WTC11 (cell line): ENCODE measurements at places on chromosomes 6 and 20.

DNA sequence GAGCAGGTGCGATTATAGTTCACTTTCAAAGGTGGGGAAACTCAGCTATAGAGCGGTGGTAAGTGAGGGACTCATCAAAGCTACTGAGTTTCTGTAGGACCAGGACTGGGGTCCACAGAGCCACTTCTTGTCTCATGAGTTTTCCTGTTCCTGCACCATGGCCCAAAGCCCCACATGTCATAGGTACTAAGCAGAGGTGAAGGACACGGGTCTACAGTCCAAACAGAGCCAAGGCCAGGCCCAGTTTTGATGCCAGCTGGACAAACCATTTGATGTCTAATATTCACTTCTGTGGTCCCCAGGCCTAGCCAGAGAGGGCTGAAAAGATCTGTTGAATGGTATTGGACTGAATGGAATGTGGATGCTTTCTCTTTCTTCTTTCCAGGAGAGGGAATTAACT, 11.0 kb downstream of the BPIFB6 start:
- no peak for DNase-seq

DNA sequence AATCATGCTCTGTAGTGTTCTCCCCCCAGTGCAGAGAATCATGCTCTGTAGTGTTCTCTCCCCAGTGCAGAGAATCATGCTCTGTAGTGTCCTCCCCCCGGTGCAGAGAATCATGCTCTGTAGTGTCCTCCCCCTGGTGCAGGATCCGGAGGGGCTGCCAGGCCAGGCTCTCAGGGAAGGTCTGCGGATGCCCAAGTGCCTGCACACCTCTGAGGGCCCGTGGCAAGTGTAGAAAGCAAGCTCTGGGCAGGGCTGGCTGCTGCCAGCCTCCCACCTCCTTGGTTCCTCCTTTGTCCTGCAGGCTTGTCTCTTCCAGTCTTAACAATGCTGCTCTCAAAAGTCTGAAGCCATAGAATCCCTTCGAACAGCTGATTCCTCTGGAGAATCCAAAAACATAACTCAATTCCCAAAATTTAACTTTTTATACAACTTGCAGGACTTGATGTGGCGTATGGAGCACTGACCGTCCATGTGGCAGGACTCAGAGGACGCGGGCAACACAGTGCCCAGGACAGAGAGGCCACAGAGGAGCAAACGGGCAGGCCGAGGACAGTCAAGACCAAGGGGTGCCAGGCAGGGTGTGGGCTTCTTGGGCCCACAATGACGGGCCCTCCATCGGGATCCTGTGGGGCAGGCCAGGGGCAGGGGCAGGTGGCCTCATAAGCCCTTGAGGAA, 44.6 kb upstream of the BHLHE23 start:
- no peak for DNase-seq

GRCh38 chr6:134176264-134176975, 124.0 kb upstream of the SLC2A12 start:
- peak; percentile 60 for DNase-seq

DNA sequence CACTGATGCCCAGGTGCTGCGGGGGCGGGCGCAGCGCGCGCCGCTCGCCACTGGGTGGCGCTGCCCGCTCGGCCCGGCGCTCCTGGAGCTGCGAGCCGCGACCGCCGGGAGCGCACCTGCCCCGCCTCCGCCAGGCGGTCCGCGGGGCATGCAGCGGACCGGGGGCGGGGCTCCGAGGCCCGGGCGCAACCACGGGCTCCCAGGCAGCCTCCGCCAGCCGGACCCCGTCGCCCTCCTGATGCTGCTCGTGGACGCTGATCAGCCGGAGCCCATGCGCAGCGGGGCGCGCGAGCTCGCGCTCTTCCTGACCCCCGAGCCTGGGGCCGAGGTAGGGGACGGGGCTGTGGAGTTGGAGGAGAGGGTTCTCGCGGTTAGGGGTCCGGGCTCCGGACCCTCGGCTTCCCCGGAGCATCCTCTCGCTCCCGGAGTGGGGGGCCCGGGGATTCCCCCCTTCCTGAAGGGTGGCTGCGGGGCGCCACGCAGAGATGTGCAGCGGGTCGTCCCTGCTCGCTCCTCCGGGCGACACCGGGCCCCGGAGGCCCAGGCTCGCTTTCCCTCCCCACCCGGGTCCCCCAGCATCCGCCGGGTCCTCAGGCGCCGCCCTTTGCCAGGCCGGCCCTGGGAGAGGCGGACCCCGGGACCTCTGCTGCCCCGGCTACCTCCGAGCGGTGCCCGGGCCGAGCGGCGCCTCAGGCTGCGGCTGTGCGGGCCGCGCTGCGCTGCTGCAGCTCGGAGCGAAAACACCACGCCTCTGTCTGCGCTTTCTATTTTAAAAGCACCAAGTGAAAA, at the start of gene BCAS4:
BCAS4 (plus strand) TSS at position 216 of the 789 bp plus-strand sequence; CDS start at position 239, 23 bp downstream.
- peak; percentile 84 for DNase-seq

DNA sequence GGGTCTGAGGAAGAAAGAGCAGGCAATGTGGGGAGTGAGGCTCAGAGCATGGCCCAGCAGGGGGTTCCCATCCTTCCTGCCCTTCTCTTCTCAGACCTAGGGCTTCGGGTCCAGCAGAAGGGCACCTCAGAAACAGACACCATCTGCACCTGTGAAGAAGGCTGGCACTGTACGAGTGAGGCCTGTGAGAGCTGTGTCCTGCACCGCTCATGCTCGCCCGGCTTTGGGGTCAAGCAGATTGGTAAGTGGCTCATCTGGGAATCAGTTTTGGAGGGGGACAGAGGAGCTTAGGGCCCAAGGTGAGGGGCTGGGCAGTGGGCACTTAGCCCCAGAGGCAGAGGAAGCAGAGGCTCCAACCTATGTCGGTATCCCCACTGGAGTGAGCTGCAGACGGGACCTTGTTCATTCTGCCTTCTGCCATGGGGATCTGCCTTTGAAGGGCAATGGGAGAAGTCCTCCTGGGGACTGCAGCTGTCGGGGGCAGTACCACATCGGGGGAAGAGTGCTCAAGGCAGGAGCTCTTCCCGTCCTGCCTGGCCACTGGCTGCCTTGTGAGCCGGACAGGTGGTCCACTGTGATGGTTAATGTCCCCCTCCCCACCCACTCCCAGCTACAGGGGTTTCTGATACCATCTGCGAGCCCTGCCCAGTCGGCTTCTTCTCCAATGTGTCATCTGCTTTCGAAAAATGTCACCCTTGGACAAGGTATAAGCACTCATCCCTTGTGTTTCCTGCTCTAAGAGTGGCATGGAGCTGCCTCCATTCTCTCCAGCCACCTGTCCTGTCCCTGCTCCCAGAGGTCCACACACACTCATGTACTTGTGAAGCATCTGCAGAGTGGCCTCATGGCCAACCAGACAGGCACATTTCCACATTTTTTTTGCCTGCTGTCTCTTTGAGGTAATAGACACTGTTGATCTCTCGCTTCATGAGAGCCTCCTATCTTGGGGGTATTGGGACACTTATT, 4.7 kb downstream of the CD40 start:
- DNase-seq = no peak

DNA sequence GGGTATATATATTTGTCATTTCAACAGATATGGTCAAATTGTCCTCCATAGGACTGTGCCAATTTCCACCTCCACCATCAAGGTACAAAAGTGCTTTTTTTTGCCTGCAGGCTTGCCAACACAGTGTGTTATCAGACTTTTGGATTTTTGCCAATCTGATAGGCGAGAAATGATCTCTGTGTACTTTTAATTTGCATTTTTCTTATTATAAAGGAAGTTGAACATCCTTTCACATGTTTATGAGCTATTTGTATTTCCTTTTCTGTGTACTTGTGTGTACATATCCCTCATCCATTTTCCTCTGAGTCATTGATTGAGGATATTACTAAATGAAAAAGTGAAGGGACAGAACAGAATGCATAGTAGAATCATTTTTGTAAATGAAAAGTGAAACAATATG, 39.0 kb upstream of the PTPN1 start:
- DNase-seq = no peak

DNA sequence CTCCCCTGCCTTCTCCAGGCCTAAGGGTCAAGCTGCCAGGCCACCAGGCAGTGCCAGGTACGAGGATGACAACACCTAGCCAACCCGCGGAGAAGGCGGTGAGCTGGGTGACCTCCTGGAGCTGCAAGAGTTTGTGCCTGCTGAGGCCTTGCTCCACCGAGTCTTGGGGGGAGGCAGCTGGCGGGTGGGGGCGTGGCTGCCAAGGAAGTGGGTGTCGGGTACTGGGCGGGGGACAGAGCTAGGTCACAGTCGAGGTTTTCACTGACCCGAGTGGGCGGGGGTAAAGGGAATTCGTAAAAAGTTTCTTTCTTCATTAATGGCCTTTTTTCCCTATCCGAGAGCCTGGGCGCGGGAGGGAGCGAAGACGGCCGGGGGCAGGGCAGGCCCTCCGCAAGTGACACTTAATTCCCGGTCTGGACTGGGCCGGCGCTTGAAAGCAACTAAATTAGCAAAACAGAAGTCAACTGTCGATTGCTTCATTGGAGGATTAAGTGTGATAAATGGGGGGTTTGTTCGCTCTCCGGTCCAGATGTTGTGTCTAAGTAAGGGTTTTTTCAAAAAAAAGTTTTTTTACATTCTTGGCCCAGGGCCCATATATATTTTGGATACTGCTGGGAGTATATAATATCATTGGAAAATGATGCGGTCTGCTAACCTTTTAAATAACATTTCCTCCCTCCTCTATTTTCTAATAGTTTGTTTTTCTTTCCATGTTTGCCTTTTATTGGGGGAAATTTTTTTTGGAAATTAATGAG, 43.1 kb upstream of the FOXP4 start:
- peak; percentile 70 for DNase-seq

- DNase-seq = no peak
These were observed 204.6 kb downstream of the NKAIN2 start for GRCh38 chr6:124008000-124008987.

- DNase-seq = no peak
These were observed 24.2 kb downstream of the ZFP64 start for GRCh38 chr20:52167232-52167840.

DNA sequence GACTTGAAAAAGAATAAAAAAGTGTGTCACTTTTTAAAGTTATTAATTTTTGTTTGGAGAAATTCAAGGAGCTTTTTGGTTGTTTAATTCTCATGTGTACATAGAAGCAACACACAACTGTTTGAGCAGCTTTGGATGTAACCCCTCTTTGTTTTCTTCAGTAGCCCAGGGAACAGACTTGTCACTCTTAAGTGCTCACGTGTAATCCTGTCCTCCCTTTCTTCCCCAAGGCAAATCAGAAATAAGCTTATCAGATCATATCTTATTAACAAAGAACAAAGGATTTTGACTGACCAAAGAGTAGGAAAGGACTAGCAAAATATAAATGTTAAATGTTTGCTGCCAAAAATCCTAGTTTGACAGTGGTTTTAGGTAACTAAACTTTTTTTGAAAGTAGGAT, 7.3 kb upstream of the FLRT3 start:
- no peak for DNase-seq

DNA sequence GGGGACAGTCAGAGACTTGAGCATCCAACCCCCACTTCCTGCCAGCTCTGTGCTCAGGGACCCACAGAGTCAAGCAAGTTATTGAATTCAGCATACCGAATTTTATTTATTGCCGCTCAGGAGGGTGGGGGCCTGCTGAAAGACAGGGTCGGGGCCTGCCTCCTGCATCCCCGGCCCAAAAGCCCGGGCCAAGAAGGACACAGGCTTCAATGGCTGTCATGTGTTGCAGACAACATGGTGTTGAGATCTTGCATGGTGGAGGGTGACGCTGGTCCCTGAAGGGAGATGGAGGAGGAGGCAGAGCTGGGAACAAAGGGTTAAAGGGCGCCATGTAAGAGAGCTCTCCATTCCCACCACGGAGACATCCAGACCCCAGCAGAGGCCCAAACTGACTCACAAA, 698 bp downstream of the SFTA2 start:
- DNase-seq = no peak

- no peak for DNase-seq
These were observed 308.1 kb upstream of the EPHA7 start for GRCh38 chr6:93727447-93727846.

DNA sequence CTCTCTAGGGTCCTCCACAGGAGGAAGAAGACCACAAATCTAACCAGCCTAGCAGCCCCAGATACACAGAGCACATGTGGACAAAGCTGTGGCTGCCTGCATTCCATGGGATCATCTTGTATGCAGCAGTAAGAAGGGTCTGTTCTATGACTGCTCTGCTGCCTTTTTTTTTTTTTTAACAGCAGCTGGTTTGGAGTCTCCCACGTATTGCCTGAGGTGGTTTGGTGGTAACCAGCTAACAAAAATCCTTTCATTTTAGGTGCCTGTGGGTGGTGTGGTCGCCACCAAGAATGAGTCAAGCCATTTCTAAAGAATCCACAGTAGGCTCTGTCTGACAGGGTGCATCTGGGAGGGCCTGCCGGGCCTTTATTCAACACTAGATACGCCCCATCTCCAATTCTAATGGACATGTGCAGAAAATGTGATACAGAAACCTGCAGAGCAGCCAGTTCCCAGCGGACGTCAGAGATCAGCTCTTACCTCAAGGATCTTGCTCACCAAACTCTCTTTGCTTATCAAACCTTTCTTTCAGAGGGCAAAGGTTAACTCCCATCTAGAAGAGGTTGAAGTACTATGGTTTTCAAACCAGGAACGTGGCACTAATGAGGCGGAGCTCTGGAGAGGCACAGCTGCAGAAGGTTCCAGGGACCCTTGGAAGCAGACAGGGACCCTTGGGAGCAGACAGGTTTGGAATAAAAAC, 32.0 kb downstream of the GNAS-AS1 start:
- DNase-seq = no peak

DNA sequence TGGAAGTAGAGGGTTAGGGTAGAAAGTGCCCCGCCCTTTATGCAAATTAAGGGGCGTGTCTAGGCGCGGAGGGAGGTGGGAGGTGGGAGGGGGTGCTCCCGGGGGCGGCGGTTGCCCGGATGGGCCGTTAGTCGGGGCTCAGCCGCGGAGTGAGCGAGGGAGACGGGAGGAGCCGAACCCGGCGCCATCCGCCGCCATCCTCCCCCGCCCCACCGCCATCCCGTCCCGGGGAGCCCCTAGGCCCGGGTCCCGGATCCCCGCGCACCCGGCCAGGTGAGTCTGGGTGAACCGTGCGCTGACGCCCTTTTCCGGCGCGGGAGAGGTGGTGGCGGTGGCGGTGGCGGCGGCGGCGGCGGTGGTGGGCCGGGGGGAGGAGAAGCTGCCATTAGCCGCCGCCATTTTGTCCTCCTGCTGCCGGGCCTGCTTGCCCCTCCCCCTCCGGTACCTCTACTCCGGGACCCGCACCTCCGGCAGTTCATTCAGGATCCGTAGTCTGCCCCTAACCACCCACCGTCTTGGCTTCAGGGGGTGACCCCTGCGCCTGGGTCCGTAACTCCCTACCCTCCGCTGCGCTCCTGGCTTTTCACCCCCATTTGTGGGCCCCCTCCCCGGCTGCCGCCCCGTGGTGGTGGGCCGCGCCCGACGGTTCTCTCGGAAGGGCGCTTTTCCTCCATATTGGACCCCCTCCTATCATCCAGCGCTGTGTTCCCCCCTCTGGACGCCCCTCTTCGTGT, at the start of gene PRRC2A:
PRRC2A (plus strand) TSS at position 130 of the 734 bp plus-strand sequence. CDS start 2,075 bp downstream, outside the sequence.
- DNase-seq = peak; percentile 78

DNA sequence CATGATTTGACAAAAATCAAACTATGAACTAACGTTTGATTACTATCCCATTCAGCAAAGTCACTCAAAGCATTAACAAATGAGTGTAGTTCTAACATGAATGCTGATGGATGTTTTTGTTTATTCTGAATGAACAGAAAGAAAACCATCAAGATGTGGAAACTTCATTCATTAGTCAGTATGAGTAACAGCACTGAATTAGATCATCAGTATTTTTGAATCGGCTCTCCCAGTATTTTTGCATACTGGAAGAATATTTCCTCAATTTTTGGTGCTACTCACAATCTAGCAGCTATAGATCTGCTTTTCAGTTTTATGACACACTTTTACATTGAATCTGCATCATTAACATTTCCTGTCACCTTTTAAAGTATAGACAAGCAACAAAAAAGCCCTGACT, 63.8 kb upstream of the CD83 start:
- no peak for DNase-seq
